Activated CD4-positive, alpha-beta T cell treated with anti-CD3 and anti-CD28 coated beads, Interleukin-2, Interleukin-4, amounts not matched to agents 100 ng/mL and 50 ng/mL, durations not matched to agents 16 hours and 8 hours (primary cell): ENCODE measurements at places on chromosomes 2 and 18.

DNA sequence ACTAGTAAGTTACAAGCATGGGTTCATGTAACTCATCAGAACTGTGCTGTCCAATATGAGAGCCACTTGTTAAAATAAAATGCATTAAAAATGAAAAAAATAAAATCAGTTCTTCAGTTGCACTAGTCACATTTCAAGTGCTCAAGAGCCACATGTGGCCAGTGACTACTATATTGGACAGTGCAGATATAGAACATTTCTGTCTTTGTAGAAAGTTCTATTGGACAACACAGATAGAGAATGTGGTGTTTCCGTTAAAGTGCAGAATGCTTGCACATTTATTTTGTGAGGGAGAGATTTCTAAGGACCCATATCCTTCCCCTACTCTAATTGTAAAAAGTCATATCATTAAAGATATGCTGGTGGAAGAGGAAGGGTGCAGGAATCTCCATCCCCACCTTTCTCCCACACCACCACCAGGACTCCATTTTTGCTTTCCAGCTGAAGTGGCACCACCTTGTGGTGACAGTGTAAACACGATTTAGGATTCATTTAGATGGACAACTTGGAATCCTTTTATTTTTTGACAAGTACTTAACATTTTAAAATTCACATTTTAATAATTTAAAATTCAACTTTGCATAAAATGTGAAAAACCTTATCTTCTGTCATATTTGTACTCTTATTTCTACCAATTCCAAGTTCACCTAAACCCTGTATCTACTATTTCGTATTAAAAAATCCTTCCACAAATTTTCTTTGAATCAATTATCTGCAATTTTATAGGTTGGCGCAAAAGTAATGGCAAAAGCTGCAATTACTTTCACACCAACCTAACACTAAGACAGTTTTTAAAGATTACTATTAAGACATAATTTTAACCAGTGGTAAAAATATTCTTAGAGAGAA is 9.4 kb upstream of the CD302 start:
- DNase-seq: peak; percentile 22

DNA sequence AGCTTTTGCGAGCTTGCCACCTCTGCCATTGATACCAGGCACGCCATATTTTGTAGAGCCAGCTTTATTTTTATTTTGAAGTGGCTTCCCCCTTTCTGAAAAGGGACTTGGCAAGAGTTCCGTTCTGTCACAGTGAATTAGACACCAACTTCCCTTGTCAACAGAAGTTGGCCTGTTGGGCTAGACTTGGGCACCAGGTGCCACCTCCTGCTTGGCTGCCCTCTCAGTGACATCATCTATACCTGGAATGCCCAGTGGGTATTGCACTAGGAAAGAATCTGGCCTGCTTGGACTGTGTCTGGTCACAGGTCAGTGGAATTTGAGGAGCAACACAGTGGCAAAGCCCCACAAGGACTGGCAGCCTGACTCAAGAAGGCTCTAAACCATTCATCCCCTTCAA is 101.0 kb downstream of the BCL2L11 start:
- DNase-seq: no peak

- no peak for DNase-seq
These were observed 40.4 kb upstream of the TMEM178A start for GRCh38 chr2:39625193-39625926.

DNA sequence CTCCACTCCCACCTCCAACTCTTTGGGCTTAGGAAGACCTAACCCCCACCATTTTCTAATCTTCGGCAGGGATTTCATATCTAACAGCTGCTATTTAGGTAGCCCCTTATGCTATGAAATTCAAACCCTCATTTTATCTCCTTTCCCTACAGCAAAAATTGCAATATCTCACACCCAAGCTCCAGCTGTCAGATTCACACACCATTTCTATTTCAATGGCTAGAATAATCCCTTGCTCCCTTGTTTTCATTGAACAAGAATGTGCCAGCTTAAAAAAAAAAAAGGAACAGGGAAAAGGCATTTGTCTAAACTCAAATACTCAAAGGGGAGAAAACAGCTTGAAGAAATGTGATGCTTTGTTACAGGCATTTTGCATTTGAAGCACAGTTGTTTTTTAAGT is 850.6 kb upstream of the ACVR2A start:
- no peak for DNase-seq

DNA sequence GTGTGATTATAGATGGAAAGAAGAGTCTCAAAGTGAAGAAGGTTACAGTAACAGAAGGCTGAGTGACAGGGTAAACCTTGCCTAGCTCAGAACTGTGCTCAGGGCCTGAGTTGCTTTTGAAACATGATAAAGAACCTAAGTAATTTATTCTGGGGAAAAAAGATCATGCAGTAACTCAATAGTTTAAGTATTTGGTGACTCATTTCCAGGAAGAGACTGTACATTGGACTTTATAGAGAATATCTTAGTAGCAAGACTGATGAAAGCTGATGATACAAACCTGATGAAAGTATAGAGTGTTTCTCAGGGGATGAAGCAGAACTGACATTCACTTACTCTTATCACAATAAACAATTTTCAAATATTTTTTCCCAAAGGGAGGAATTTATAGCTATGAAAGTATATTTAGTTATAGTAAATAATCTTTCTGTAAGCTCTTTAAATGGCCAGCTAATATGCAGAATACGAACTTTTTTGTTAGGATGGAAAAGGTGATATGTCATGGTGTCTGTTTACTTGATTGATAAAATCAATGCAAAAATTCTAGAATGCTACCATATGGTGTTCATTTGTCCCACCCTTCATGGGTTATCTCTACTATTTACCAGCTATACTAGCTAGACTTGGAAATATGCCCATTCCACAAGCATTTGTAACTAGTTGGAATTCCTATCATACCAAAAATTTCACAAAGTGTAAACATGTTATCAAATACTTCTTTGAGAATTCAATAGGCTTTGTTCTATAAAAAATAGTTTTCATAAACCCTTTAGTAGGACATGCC is 1265.5 kb upstream of the ACVR2A start:
- DNase-seq: no peak

GRCh38 chr2:106104332-106105062 is 89.6 kb downstream of the UXS1 start:
- DNase-seq: peak; percentile 74

DNA sequence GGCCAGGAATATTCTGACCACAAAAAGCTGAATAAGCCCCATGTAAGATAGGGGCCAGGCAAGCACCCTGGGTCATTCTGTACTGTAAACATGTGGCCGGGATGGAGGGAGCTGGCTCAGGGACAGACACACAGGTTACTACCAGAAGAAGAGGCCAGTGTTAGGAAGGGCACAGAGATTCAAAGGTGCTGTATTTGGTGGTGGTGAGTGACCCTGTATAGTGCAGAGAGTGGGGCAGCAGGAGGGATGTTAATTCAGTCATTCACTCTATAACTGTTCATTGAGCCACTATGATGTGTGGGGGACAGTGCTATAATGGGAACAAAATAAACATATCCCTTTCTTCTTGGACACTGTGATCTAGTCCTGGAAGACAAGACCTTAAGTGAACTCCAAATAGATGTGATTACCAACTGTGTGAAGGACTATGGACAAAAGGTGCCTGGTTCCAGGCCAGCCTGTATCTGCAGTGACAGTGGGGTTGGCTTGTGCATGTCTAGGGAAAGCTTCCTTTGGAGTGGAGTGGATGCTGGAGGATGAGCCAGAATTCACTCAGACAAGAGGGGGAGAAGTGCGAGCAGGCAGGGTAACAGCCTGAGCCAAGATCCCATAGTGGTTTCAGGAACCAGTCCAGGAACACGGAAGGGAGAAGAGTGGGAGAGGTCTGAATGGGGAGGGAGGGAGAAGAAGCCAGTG is 8.3 kb downstream of the MOCOS start:
- DNase-seq: no peak

- DNase-seq: no peak
These were observed 775.4 kb upstream of the ID2 start for GRCh38 chr2:7906431-7906830.

- no peak for DNase-seq
These were observed 136.3 kb downstream of the CYP26B1 start for GRCh38 chr2:72011370-72011689.

GRCh38 chr2:152166633-152167032 is 8.9 kb downstream of the STAM2 start:
- peak; percentile 4 for DNase-seq

- no peak for DNase-seq
These were observed 292.1 kb downstream of the RDH14 start for GRCh38 chr2:18268400-18268799.

- no peak for DNase-seq
These were observed 639.8 kb downstream of the TMEM182 start for GRCh38 chr2:103401621-103402020.

DNA sequence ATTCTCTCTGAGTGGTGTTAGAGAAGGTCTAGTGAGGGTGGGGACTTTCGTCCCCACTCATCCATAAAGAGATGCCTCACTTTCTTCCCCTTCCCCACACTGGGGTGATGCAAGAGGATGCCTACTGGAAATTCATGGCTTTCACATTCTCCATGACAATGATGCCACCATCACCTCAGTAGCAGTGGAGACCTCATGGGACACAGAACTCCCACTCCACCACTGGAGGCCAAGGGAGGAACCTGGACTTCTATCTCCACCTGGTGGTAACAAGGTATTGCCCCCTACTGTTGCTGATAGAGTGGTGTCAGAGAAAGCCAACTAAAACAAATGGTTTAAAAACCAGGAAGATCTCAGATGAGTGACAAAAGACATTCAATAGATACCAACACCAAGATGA is 110.9 kb downstream of the INHBB start:
- DNase-seq: no peak

- no peak for DNase-seq
These were observed 20.6 kb downstream of the TRIB2 start for GRCh38 chr2:12737297-12737696.

GRCh38 chr2:200101922-200102321 is 146.5 kb downstream of the MAIP1 start:
- DNase-seq: no peak

GRCh38 chr18:5939801-5940667 is 44.7 kb upstream of the TMEM200C start:
- no peak for DNase-seq

GRCh38 chr2:47869859-47870595 is 36.3 kb downstream of the FBXO11 start:
- DNase-seq: no peak

GRCh38 chr2:143572421-143572820 is 443.2 kb downstream of the ARHGAP15 start:
- no peak for DNase-seq

GRCh38 chr18:68833756-68834155 is 35.9 kb downstream of the CCDC102B start:
- no peak for DNase-seq
